ENCODE measurements at places on chromosomes 1 and 21. TPM values are rescaled to one million over a fixed set of nuclear protein-coding genes. Genes with fewer than 3 reads are reported as not detected.

Gene FMO5
- 0.45 TPM for total RNA-seq

Gene KRTAP21-2
- total RNA-seq = not detected

Gene CELA2A
- not detected for total RNA-seq

Gene DLGAP3
- 0.84 TPM for total RNA-seq

Gene TOR1AIP1
- 48.3 TPM for total RNA-seq

Gene ZSWIM5
- 0.05 TPM for total RNA-seq

Gene ETV3
- 49.3 TPM for total RNA-seq

Gene LCE1E
- total RNA-seq = not detected

Gene USP48
- total RNA-seq = 133 TPM

Gene MYBPH
- total RNA-seq = not detected

Gene KCNN3
- 0.32 TPM for total RNA-seq

Gene FAM163A
- not detected for total RNA-seq

Gene AMY1B
- total RNA-seq = not detected

Gene ADAMTS4
- total RNA-seq = 2.7 TPM

Gene RPE65
- total RNA-seq = not detected

Gene TSPEAR
- not detected for total RNA-seq

Gene MANEAL
- total RNA-seq = 1.0 TPM

Gene ANKRD65
- 0.29 TPM for total RNA-seq

Gene ADGRL2
- not detected for total RNA-seq

Gene SPRR1A
- not detected for total RNA-seq

Gene LDLRAD1
- not detected for total RNA-seq

Gene ZCCHC17
- total RNA-seq = 31.1 TPM

Gene LCE2A
- total RNA-seq = not detected

Gene CD58
- total RNA-seq = 8.3 TPM

Gene OR6N1
- total RNA-seq = not detected

Gene LGR6
- 0.14 TPM for total RNA-seq

Gene PEAR1
- 0.09 TPM for total RNA-seq

Gene MROH7
- total RNA-seq = 0.53 TPM

Gene VAMP3
- 20.4 TPM for total RNA-seq

Gene TAF5L
- total RNA-seq = 21.6 TPM

Gene CGN
- total RNA-seq = 3.2 TPM

Gene FCRL1
- total RNA-seq = not detected

Gene KLHDC7A
- not detected for total RNA-seq

Gene G0S2
- total RNA-seq = 1.4 TPM

Gene RSBN1
- 21.6 TPM for total RNA-seq

Gene AK5
- total RNA-seq = 1.9 TPM

Gene CA6
- total RNA-seq = 0.66 TPM

Gene LPAR3
- total RNA-seq = 0.35 TPM

Gene SPRR5
- not detected for total RNA-seq

Data from activated naive CD4-positive, alpha-beta T cell treated with anti-CD3 and anti-CD28 coated beads, Interleukin-2, amount 50 U/mL, for 72 hours (primary cell).